Breast epithelium (tissue), 4 donors: ENCODE measurements at places on chromosomes 3 and 15. TPM values are rescaled to one million over a fixed set of nuclear protein-coding genes. Genes with fewer than 3 reads are reported as not detected.

- no peak overlapping the region for H3K4me3 ChIP-seq
- H3K27me3 ChIP-seq: no peaks in the 10 kb centered on the region
- H3K4me1 ChIP-seq: no peaks in the 10 kb centered on the region
- no peak overlapping the region for H3K27ac ChIP-seq
Observed at GRCh38 chr3:134018850-134019249, 10.9 kb downstream of the SLCO2A1 start.

- H3K4me1 ChIP-seq: peaks cover 13% of the 10 kb centered on the region
- H3K27me3 ChIP-seq: no peaks in the 10 kb centered on the region
Observed at GRCh38 chr3:31960793-31961431, 20.1 kb downstream of the OSBPL10 start.

GRCh38 chr3:160286231-160286630 is 61.0 kb downstream of the C3orf80 start:
- H3K36me3 ChIP-seq: no peaks in the 10 kb centered on the region
- H3K27ac ChIP-seq: no peak overlapping the region
- no peak overlapping the region for H3K4me3 ChIP-seq
- H3K27me3 ChIP-seq: no peaks in the 10 kb centered on the region
- no peaks in the 10 kb centered on the region for H3K4me1 ChIP-seq

DNA sequence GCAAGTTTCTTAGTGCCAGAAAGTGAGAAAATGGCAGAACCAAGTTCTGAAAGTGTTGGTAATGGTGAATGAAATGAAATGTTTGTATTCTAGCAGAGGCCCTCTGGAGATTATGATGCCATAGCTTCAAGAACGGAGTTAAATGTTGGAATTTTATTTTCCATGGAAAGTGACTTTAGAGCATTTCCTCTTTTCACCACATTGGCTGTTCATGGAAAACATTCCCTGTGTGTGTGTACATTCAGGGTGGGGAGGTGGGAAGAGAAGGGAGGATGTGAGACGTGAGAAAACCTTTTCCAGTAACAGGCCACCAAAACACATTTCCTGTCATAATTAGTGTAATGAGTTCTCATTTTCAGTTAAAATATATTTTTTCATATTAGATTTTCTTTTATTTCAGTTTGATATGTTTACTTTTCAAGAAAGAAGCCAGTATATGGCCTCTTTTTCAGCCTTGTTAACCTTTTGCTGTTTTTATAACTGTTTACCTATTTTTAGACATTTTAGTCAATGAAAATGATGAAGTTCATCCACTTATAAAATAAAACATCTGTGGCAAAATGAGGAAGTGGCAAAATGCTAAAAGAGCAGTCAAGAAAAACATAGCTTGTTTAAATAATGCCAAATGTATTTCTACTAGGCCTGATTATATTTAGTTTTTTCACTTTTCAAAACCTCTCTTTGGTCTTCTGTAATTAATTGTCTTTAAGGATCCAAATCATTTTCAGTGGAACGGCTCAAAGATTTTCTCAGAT is 21.6 kb downstream of the SAMMSON start:
- peak overlapping the region; percentile 10 for H3K27ac ChIP-seq
- no peaks in the 10 kb centered on the region for H3K36me3 ChIP-seq
- no peak for DNase-seq
- no peak overlapping the region for H3K4me3 ChIP-seq
- no peaks in the 10 kb centered on the region for H3K4me1 ChIP-seq

DNA sequence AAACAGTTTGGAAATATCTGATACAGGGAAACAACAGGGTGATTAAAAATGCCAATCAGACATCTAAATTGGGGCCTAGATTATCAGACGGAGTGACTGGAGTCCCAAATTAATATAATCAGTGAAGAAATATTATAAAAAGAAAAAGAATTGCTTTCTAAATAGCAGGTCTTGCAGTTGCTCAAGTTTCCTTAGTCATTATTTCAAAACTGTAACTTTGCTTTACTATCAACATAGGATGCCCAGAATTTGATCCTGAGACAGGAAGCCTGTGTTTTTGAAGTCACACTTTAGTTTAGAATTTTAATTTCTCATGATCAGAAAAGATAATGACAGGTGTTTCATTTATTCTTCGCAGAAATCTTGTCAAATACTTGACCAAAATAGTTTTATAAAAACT is 105.9 kb downstream of the IL1RAP start:
- DNase-seq: no peak
- H3K4me1 ChIP-seq: no peaks in the 10 kb centered on the region
- no peak overlapping the region for H3K4me3 ChIP-seq
- H3K27ac ChIP-seq: no peak overlapping the region

DNA sequence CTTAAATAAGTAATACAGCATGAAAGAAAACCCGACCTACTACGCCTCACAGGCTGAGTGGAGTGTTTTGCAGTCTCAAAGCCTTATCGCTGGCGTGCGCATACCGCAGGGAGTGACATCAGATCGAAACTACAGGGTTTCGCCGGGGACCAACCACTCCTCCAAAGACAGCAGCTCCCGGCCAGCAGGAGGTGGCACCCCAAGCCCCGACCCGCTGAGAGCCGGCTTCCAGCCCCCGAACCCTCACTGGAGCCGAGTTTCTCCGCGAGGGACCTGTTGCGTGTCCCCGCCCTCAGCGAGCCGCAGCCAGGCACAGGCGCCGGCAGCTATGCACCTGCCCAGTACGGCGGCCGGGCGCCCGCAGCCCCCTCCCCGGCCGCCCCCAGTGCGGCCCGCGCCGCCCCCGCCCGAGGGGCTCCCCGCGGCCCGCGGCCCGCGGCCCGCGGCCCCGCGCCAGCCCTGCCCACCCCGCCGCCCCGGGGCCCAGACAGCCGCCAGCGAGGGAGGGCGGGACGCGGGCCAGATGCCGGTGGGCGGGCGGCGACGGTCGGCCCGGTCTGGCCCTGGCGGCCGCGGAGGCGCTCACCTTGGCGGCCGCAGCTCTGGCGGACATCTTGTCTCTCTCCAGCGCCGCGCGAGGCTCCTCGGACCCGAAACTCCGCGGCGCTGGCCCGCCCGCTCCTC is 710 bp downstream of the TJP1 start:
- H3K4me3 ChIP-seq: peak overlapping the region; percentile 86
- DNase-seq: peak; percentile 69
- H3K36me3 ChIP-seq: no peaks in the 10 kb centered on the region
- H3K27me3 ChIP-seq: no peaks in the 10 kb centered on the region

Gene HTR3E
- not detected for total RNA-seq
